Hematopoietic multipotent progenitor cell treated with erythropoietin and hydrocortisone succinate and interleukin-3 and kit ligand, for 6 days (in vitro differentiated cells): ENCODE measurements at places on chromosomes 12 and 14.

- no peak for DNase-seq
Measured at GRCh38 chr14:62185078-62185477, 422.9 kb downstream of the SNAPC1 start.

- no peak for DNase-seq
Measured at GRCh38 chr12:82474181-82474797, 116.0 kb downstream of the METTL25 start.

DNA sequence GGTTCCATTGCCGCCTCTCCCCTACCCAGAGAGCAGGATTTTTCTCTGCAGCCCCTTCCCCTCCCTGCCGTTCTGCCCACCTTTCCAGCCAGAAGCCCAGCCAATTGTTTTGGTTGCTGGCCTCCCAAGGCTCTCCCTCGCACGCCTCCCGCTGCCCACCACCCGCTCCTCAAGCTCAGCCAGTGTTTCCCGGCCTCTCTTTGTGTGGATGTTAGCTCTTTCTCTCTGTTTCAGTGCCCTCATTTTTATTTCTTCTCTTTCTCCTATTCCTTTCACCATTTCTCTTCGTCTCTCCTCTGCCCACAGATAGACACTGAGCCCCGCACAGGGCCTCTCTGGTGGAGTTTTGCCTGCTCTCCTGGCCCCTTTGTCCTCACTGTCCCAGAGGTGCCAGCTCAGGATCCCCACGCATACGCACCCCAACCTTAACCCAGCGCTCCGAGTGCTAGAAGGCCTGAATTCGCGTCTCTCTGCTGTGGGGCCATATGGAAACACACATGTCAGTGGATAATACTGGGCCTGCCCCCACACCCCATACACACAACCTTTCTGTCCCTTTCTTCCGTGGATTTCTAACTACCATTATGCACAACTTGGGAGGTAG is 54.9 kb downstream of the SMUG1 start:
- DNase-seq, result no peak

DNA sequence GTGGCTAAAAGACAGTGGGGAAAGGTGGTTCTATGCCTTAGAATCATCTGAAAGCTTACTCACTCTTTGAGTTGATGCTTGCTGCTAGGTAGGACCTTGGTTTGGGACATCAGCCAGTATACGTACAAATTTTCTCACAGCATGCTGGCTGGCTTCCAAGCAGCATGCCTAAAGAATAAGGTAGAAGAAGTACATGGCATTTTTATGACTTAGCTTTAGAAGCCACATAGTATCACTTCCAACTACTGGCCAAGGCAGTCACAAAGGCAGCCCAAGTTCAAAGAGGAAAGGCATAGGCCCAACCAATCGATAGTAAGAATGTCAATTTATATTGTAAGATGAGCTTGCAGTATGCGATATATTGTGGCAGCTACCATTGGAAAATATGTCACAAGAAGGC is 284.2 kb upstream of the CAND1 start:
- no peak for DNase-seq

DNA sequence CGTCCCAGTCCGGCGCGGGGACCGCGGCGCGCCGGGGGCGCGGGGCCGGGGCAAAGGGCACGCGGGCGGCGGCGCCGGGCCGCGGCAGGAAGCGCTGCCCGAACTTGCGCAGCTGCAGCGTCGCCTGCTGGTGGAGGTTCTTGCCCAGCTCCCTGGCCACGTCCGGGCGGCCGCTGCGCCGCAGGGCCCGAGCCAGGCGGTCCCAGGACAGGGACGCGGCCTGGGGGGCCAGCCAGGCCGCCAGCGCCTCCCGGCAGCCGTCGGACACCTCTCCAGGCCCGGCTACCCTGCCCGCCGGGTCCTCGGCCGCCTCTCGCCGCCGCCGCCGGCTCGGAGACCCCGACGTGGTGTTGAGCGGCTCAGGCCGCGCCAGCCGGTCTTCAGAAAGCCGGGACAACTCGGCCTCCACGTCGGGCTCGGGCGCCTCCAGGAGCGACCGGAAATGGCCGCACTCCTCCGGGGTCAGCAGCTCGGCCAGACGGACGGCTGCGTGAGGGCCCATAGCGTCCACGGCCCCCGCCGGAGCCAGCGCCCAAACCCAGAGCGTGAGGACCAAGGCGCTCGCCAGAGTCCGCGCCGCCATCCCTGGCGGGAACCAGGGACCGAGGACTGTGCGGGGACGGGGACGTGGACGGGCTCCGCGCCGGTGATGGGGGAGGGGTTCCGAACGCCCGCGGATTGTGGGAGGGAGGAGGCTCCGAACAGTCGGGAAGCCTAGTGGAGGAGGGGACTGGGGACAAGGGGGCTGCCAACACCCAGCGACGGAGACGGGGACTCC is 34.0 kb downstream of the FIGNL2 start:
- DNase-seq, result peak; percentile 75

DNA sequence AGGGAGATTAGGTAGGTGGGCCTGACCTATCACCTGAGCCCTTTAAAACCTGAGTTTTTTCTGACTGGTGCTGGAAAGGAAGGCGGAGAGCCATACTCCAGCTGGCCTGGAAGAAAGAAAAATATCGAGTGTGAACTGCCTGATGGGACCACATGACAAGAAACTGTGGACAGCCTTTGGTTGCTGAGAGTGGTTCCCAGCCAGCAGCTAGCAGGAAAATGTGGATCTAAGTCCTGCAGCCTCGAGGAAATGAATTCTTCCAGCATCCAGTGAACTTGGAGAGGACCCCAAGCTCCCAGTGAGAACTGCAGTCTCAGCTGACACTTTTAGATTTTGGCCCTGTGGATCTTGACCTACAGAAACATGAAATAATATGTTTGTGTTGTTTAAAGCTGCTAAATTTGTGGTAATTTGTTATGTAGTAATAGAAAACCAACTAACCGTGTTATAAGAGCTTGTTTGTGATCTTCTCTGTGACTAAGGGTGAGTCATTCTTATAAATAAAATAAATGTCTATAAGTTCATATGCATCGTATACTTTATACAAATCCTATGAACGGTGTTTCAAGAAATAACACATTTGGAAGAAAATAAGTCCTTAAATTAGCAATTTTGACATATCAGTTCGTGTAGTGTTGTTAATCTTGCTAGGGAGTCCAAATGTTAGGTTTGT is 359.6 kb downstream of the BMP4 start:
- no peak for DNase-seq

DNA sequence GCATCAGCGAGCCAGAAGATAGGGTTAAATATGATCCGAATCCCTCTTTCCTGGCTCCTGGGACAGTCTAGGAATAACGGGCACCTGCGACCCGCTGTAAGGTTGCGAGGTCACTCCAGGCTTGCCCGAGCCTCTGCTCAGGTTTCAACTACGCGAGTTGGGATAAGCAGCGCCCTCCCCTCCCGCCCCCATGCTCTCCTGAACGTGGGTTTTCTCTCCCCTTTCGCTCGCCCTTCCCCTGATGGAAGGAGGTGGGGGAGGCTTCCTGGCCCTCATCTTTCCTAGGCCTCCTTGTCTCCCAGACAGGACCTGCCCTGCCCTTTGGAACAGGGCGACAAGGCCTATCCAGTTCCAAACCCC is 753 bp upstream of the ATP5MC2 start:
- no peak for DNase-seq

DNA sequence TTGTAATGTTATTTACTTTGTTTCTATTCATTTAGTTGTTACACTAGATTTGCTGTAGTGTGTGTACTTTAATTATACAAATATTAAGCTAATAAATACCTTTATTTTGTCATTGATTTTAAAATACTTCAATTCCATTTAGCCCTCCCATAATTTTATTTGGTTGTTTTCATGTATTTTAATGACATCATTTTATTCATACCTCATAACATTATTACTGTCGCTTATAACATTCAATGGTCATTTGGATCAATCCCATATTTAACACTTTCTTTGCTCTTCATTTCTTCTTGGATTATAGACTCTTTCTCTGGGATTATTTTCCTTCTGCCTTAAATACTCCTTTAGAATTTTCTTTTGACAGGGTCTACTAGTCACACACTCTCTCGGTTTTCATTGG is 86.6 kb upstream of the CAND1 start:
- DNase-seq, result no peak

DNA sequence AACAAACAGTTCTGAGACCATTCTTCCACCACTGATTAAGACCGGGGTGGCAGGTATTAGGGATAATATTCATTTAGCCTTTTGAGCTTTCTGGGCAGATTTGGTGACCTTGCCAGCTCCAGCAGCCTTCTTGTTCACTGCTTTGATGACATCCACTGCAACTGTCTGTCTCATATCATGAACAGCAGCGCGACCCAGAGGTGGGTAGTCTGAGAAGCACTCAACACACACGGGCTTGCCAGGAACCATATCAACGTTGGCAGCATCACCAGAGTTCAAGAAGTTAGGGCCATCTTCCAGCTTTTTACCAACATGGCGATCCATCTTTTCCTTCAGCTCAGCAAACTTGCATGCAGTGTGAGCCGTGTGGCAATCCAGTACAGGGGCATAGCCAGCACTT is 16.9 kb downstream of the AEBP2 start:
- DNase-seq, result no peak

DNA sequence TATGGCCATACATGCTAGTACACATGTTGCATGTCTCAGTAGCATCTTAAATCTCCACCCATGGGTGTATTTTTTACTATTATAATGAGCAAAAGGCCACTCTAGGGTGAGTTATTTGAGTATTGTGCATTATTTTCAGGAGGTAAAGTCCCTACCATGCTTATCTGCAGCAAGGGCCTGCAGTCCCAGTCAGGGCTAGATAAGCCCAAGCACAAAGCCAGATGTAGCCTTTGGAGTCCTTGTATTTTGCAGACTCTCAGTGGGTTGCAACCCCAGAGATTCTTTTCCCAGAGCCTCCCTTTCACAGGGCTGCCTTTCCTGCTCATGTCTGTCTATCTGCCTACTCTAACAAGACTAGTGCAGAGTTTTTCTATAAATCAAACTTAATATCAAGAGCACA is 295.3 kb downstream of the IPO8 start:
- DNase-seq, result no peak

DNA sequence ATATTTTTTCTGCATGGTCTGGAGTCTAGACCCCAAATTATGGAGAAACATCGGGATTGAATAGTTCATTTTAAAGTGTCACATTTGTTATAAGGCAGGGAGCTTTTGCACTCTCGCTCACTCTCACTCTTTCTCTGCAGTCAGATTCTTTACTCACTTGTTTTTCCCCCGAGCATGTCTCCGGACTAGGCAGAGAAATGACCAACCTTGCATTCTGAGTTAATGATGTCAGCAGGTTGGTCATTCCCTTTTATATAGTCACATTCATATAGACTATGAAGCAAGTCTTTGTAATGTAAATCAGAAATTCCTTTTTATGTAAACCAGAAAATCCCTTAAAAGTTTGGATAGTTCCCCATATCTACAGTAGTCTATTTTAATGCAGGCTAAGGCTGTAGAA is 4.1 kb downstream of the C12orf75 start:
- DNase-seq, result no peak

- no peak for DNase-seq
Measured at GRCh38 chr12:118189741-118190191, 53.8 kb downstream of the PEBP1 start.

- no peak for DNase-seq
Measured at GRCh38 chr12:129579879-129580278, 323.9 kb downstream of the TMEM132D start.

- no peak for DNase-seq
Measured at GRCh38 chr14:96195441-96196081, 9.1 kb upstream of the BDKRB2 start.
